NCI-H82 (cell line): ENCODE measurements at places on chromosomes 2 and 18.
A peak's percentile ranks its signal among the peaks of the same experiment; 100 is the strongest.

DNA sequence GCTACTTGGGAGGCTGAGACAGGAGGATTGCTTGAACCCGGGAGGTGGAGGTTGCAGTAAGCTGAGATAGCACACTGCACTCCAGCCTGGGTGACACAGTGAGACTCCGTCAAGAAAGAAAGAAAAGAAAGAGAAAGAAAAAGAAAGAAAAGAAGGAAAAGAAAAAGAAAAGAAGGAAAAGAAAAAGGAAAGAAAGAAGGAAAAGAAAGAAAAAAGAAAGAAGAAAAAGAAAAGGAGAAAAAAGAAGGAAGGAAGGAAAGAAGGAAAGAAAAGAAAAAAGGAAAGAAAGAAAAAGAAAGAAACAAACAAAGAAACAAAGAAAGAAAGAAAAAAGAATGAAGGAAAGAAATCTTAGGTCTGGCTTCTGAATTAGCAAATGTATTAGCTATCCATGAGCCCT is 150.4 kb downstream of the TMEM163 start:
- DNase-seq: no peak

DNA sequence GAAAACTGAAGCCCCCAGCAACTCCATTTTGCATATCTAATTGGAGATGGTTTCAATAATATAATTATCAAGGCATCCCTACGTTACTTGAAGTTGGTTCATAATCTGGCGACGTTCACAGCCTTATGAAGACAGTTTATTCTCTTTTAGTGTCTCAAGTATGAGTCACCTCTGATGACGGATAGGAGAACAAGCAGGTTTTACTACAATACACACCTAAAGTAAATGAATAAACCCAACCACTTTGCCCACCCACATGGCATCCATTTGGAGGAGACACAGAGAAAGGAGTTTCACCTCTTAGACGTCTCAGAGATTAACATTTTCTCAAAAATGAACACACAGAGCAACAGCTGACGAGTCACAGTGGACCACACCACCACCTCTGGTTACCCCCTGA is 40.8 kb downstream of the BCL11A start:
- DNase-seq: no peak

GRCh38 chr2:169983506-169983905 is 156.3 kb downstream of the UBR3 start:
- DNase-seq: no peak

DNA sequence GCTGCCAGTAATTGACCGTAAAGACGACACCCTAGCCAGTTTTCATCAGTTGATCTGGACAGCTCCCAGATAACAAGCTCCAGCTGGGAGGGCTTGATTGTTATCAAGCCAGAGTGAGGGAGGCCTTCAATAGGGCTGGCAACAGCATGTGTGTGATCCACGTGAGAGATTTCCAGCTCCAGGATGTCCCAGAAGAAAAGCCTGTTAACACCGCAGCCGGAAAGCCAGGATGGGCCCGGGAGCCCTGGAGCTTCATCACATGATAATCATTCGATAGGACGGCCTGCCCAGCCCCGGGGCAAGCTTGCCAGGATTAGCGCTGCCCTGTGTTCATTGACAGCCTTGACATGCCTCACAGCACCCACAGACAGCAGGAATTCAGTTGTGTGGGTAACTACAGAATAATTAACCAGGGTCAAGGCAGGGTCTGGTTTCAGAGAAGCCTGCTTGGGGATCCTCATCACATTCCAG is 182.5 kb downstream of the C1D start:
- DNase-seq: no peak

DNA sequence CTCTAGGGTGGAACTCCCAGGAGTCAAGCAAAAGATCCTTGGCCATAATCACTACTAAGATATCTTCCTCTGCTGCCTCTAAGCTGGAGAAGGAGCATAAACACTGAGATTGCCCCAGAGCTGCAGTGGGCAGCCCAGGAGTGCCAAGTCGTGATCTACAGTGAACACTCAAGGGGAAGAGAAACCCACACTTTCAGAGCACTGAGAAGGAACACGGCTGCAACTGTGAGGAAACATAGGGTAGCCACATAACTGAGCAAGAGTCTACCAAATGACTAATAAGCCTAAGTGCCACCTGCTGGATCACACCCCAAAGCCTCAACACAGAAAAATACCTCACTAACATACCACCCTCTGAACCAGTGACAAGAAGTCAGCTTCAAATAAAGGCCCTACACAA is 79.6 kb upstream of the RAB12 start:
- DNase-seq: no peak

DNA sequence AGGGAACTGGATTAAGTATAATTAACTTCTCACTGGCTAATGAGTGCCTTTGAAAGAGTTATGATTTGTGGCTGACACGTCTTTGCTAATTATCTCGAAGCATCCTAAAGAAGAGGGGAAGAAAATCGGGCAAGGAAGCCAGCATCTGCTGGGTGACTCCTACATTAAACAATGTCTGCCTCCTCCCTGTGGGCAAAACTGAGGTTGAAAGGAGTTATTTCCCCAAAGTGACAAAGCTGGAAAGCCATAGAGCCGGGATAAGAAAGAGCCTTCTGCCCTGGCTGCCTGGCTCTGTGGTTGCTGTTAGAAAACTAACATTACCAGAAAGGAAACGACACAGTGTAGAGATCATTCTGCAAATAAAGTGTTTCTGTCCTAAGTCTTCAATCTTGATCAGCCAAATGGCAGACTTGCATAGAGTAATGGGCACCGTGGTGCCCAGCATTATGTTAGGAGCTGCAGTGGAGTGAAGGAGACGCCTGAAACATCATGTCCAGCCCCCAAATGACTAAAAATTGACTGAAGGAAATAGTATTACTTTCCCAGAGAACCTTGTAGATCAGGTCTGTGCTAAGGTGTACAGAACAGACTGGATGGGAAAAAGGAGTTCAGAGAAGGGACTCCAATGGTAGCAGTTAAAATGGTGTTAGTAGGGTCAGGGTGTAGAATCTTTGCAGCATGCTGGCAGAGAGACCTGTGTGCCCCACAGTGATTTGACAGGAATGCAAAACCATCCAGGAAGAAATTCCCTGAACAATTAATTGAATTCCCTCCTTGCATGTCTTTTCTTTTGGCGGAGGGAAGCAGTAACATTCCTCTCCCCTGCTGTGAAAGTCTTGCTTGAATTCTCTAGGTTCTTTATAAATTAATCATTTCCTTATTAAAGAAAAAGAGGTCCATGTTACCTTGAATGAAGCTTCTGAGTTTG is 44.4 kb downstream of the ALPK2 start:
- peak; percentile 33 for DNase-seq

GRCh38 chr2:145644820-145645302 is 1124.9 kb upstream of the ZEB2 start:
- DNase-seq: no peak

GRCh38 chr2:237604960-237605359 is 14.4 kb upstream of the RAB17 start:
- DNase-seq: peak; percentile 56

DNA sequence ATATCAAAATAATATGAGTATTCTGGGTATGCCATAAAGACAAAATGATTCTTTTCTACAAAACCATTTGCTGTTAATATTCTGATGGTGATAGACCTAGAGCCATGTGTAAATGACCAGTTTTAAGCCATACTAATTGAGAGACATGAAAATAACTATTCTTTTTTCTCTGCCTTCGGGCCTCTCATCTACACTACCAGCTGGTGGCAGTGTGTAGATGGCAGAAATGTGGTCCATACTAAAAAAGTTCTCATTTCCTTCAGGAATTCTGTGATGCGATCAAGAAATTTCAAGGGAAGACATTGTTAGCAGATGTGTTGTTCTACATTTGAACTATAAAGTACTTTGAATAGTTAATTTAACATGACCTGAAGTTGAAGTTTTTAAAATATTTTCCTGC is 485.2 kb downstream of the TRIB2 start:
- peak; percentile 23 for DNase-seq

- DNase-seq: no peak
Observed at GRCh38 chr2:39604866-39605265, 60.9 kb upstream of the TMEM178A start.
